ENCODE measurements at places on chromosomes 3 and 15. TPM values are rescaled to one million over a fixed set of nuclear protein-coding genes. Genes with fewer than 3 reads are reported as not detected.

DNA sequence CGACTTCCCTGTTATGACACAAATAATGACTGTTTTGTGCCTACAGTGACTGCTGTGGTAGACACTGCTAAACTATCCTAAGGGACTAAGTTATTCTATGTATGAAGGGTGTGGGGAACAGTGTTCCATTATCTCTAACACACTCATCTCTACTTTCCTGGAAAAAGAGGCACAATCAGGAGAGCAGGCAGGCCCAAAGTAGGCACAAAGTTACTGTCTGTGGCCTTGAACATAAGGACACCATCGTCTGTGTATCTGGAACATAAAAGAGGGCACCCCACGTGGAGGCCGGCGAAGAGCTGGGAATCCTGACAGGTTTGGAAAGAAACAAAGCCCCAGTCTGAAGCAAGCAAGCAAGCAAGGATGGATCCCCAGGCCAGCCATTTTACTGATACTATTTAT, 1.5 kb downstream of the ABCC5 start:
- no peak for DNase-seq

DNA sequence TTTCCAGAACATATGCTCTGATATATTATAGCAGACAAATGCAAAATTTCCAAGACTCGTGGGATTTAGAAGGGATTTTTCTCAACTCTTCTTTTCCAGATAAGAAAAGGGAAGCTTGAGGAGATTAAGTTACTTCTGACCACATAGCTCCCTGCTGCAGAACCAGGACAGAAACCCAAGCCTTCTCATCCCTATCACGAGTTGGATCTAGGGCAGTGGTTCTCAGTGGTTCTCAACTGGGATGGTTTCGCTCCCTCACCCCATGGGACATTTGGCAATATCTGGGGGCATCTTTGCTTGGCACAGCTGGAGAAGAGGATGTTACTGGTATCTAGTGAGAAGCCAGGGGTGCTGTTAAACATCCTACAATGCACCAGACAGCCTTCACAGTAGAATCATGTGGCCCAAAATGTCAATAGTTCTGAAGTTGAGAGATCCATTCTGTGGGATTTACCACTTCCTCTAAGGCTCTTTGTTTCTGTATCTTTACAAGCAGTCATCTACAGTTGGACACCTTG, 64.2 kb downstream of the LIPC start:
- no peak for DNase-seq

- DNase-seq: no peak
Measured at GRCh38 chr3:24704496-24704895, 209.8 kb upstream of the THRB start.

The GHSR gene
- total RNA-seq: not detected
